ENCODE measurements at places on chromosomes 5 and 9.

DNA sequence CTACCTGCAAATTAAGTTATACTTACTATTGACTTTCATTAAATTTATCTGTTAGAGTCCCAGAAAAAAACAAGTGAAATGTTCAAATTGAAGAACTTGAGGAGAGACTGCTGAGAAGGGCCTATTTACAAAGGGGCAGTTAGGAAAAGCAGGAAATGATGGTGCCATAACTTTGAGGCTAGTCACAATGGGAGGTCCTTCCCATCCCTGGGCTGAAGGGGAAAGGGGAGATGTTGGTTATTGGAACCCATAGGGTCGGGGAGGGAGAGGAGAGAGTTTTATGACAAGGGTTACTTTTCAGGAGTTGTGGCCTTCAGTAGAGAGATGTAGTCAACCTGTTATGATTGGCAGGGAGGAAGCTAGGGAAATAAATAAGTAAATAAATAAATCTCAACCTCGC lies 169.1 kb downstream of the DMRT2 start:
- no peak for DNase-seq

- no peak for DNase-seq
Measured at GRCh38 chr5:93330506-93330905, 250.5 kb downstream of the NR2F1-AS1 start.

DNA sequence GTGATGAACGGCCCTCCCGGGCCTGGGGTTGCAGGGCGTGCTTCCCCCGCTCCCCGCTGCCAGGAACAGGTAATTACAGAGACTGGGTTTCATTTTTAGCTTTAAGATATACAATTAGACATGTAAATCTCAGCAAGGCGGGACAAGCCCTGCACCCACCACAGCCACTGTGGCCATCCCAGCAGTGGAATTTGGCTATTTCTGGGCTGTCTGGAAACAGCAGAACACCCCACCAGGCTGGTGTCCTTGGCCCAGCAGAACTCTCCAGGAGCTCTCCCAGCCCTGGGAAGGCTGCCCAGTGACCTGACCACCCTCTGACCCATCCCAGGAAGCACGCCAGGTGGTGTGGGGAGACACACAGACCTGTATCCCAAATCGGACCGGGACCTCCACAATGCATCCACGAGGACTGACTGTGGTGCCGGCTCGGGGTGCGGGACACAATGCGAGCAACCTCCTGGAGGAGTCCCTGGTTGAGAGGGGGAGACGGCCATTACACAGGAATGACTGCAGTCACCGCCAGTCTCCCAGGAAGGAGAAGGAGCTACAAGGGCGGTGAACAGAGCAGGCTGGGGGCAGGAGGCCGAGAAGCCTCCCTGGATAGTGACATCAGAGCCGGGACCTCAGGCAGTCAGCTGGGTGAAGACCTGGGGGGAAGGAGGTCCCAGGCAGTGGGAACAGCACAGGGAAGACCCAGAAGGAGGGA lies 17.3 kb downstream of the EEIG1 start:
- no peak for DNase-seq

- DNase-seq, result no peak
Measured at GRCh38 chr5:157100140-157100679, 8.6 kb downstream of the HAVCR2 start.

GRCh38 chr9:129720181-129720864 lies 32.5 kb downstream of the PTGES start:
- DNase-seq, result no peak

- DNase-seq, result no peak
Measured at GRCh38 chr9:106896695-106897094, 33.7 kb downstream of the ZNF462 start.
